Progenitor cell of endocrine pancreas (in vitro differentiated cells): ENCODE measurements at places on chromosomes 2 and 18. TPM values are rescaled to one million over a fixed set of nuclear protein-coding genes. Genes with fewer than 3 reads are reported as not detected.

DNA sequence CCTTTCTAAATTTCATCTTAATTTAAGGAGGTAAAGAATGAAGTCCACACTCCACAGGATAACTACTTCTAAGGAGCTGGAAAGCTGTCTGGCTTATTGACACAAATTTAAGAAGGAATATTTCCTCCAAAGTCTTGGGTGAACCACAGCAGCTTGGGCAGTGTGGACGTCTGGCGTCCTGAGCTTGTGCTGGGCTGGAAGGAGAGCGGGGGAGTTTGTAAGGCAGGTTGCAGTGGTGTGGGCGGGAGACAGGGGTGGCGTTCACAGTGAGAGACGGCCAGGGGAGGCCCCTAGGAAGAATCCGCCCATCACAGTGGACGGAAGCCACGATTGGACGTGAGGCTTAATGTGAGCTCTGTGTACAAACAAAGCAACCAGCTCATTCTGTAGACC, 25.7 kb downstream of the ADI1 start:
- no peaks in the 10 kb centered on the region for H3K27me3 ChIP-seq
- peaks cover 8% of the 10 kb centered on the region for H3K36me3 ChIP-seq
- H3K4me3 ChIP-seq = no peak overlapping the region
- peaks cover 24% of the 10 kb centered on the region for H3K4me1 ChIP-seq

GRCh38 chr18:54787616-54788015, 40.7 kb upstream of the RAB27B start:
- DNase-seq = no peak
- H3K4me1 ChIP-seq = peaks cover 6% of the 10 kb centered on the region
- H3K36me3 ChIP-seq = no peaks in the 10 kb centered on the region
- no peaks in the 10 kb centered on the region for H3K27me3 ChIP-seq

GRCh38 chr18:45938488-45938935, 28.6 kb downstream of the EPG5 start:
- H3K4me3 ChIP-seq = no peak overlapping the region
- no peak for DNase-seq
- peaks cover 23% of the 10 kb centered on the region for H3K36me3 ChIP-seq
- no peaks in the 10 kb centered on the region for H3K27me3 ChIP-seq
- peak overlapping the region; percentile 37 for H3K27ac ChIP-seq

- peaks cover 17% of the 10 kb centered on the region for H3K4me1 ChIP-seq
- H3K27ac ChIP-seq = no peak overlapping the region
- H3K36me3 ChIP-seq = peaks cover 6% of the 10 kb centered on the region
- peaks cover 3% of the 10 kb centered on the region for H3K27me3 ChIP-seq
- no peak overlapping the region for H3K4me3 ChIP-seq
These were observed 275.3 kb downstream of the GALR1 start for GRCh38 chr18:77524909-77525308.

DNA sequence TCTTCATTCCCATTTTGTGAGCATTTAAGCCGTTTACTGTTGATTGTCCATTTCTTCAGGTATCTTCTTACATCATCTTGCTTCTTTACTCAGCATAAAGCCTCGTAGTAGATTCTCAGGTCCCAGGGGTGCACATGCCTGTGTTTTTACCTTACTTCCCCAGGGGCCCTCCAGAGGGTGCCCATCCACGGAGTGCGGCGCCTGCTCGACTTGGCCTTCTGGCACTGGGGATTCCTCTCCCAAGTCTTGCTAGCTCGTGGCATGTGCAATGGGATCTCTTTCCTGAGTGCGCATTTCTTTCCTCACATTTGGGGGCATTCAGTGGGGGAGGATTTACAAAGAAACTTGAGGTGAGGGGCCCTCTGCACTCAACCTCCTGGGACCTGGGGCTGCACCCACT, 148.1 kb downstream of the AGAP1 start:
- no peak overlapping the region for H3K27ac ChIP-seq
- DNase-seq = no peak
- H3K4me1 ChIP-seq = peaks cover 23% of the 10 kb centered on the region
- no peak overlapping the region for H3K4me3 ChIP-seq

GRCh38 chr2:212097001-212097400, 441.6 kb downstream of the ERBB4 start:
- H3K4me1 ChIP-seq = peaks cover 5% of the 10 kb centered on the region
- no peak overlapping the region for H3K27ac ChIP-seq
- H3K27me3 ChIP-seq = peaks cover 7% of the 10 kb centered on the region
- peaks cover 1% of the 10 kb centered on the region for H3K36me3 ChIP-seq
- no peak overlapping the region for H3K4me3 ChIP-seq

GRCh38 chr2:145058457-145058856, 538.5 kb upstream of the ZEB2 start:
- no peaks in the 10 kb centered on the region for H3K4me1 ChIP-seq
- H3K4me3 ChIP-seq = no peak overlapping the region
- DNase-seq = no peak
- H3K27ac ChIP-seq = no peak overlapping the region

DNA sequence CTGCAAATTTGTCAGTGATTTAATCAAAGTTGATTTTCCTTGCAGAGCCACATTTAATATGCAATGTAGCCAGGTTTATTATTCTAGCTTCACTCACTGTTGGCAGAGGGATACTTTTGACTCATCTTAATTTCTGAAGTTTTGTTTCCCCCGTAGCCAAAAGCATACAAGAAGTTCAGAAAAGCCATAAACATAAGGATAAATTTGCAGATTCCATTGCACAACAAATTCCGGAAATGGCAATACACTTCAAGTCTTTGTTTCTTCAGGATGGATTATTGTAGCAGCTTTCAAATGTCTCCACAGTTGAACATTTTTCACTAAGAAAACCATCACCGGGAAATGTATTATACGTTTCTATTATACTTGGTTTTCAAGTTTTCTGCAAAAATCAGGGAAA, 88.0 kb upstream of the ZCCHC2 start:
- H3K27ac ChIP-seq = no peak overlapping the region
- H3K27me3 ChIP-seq = peaks cover 7% of the 10 kb centered on the region
- no peaks in the 10 kb centered on the region for H3K36me3 ChIP-seq
- H3K4me1 ChIP-seq = peaks cover 7% of the 10 kb centered on the region

- H3K27me3 ChIP-seq = no peaks in the 10 kb centered on the region
- no peak overlapping the region for H3K4me3 ChIP-seq
- H3K4me1 ChIP-seq = peaks cover 17% of the 10 kb centered on the region
- DNase-seq = no peak
- no peaks in the 10 kb centered on the region for H3K36me3 ChIP-seq
These were observed 423.3 kb downstream of the LPIN1 start for GRCh38 chr2:12169721-12170120.

DNA sequence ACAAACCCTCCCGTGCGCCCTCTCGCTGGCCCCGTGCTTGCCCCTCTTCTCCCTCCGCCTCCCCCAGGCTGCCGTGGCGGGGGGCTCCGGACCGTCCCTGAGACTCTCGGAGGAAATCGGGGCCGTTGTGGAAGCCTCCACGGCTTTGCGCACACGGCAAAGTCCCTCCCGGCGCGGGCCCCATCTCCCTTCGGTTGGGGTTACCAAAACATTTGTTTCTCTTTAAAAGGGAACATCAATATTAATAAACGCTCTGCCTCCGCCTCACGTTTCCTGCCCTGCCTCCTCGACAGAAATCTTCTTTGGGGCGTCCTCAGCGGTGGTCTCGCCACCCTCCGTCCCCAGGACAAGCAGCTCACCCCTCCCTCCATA, 3.8 kb downstream of the PAX3 start:
- DNase-seq = no peak
- H3K27me3 ChIP-seq = peaks cover 100% of the 10 kb centered on the region
- no peak overlapping the region for H3K4me3 ChIP-seq
- H3K36me3 ChIP-seq = peaks cover 2% of the 10 kb centered on the region

Gene G6PC2
- not detected in 2 replicates for total RNA-seq

Gene ADAM17
- 53.1 and 53.6 TPM in 2 replicates for total RNA-seq

Gene IL1F10
- not detected in 2 replicates for total RNA-seq
